Activated CD4-positive, alpha-beta T cell treated with anti-CD3 and anti-CD28 coated beads for 36 hours (primary cell): ENCODE measurements at places on chromosomes 11 and 22.

DNA sequence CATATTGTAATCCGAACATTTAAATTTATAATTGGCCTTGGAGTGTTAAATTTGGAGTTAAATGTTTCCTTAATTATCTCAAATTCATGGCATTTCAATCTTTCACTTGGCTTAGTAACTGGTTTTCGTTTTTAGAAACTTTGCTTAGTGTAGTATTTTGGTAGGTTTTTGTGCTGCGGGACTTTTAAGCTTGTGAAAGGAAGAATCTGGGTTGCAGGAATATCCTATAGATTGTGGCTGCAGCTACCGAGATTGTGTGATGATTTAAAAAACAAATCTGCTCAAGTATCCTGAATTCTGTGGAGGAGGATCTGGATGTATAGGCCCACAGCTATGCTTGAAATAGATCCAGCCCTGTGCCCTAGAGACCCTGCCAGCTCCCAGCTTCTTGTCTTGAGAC is 27.1 kb downstream of the OSBP2 start:
- DNase-seq: no peak

DNA sequence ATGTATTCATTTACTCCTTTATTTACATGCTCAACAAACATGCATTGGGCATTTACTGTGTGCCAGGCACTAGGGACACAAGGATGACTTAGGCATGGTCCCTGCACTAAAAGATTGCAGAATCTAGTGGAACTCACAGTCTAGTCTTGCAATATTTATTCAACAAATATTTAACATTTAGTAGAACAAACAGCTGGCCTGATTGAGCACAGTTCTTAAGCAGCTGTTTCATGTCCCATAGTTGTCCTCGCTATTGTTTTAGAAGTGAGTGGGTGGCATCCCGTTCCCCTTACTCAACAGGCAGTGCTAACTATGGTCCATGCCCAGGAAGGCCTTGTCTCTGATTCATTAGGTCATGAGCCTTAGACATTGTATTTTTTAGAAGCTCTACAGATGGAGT is 459.9 kb upstream of the CADM1 start:
- no peak for DNase-seq

DNA sequence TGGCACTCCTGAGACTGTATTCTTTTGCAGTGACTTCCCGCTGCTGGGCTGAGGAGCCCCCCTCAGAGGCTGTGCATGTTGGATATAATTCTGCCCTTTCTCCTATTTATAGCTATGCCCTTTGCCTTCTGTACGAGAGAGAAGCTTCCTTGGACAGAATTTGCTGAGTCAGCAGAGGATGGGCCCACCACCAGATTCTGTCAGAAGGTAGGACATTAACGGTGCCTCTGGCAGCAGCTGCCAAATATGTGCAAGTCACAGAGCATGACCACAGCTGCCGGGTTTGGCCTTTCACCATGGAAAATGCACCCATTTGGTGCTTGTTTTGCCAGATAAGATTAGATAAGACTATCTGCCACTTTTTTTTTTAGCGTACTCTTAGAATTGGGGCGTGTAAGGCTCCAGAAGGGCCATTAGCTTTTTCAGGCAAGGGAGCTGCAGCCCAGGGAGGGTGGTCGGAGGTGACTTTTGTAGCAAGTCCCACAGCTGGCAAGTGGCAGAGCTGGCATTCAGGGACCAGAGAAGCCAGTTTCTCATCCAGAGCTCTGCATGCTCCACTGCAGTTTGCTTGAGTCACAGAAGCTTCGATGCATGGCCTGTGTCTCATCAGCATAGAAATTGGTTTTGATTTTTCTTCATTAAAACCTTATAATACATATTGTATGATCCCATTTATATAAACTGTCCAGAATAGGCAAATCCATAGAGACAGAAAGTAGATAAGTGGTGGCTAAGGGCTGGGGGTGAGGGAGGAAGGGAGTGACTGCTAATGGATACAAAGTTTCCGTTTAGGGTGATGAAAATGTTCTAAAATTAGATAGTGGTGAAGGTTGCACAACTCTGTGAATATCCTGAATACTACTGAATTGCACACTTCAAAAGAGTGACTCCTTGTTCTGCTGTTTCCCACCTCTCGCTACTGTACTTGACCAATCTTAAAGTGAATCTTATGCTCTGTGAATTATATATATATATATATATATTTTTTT is 15.8 kb downstream of the UPB1 start:
- DNase-seq: no peak

GRCh38 chr11:131580476-131580875 is 210.1 kb downstream of the NTM start:
- DNase-seq: no peak

- no peak for DNase-seq
Measured at GRCh38 chr11:70026726-70027125, 51.4 kb upstream of the ANO1 start.

DNA sequence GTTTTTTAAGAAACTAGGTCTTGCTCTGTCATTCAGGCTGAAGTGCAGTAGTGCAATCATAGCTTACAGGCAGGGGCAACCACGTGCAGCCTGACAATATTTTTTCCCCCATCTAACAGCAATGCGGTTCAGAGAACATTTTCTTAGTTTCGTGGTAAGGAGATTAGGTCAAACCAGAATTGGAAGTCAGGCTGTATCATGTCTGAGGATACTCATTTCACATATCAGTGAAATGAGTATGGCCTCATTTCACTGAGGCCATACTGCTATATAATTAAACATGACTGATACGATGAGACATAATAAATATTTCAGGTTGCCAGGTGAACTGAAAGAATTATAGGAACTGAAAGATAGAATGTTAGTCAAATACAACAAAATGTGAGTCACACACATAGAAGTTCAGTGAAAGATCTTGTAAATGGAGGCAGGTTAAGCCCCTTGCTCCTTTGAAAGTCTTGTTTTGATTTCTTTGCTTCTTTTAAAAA is 32.5 kb upstream of the IZUMO1R start:
- DNase-seq: peak; percentile 6

DNA sequence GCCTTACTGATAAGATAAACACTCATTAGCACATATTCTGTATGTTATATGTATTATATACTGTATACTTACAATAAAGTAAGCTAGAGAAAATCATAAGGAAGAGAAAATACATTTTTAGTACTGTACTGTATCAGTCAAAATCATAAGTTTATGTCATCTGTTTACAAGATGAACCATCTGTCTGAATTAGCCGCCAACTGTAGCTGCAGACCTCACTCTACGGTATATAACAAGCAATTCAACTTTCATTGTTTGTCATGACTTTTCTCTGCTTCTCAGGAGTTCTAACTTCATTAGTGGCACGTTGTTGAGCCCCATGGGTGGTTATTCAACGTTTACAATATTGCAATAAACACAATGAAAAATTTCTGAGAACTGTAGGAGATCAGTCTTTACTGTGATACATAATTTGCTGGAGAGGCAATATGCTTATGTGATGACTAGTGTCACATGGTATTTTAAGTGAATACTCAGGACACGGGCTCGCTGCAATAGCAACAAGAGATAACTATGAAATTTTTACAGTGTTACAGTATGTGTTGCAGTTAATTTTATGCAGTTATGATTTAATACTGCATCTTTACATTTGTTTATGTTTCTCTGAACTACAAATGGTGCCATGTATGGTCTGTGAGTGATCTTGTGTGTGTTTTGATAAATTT is 132.2 kb upstream of the CTSC start:
- DNase-seq: no peak

GRCh38 chr11:7278314-7278917 is 26.7 kb downstream of the SYT9 start:
- DNase-seq: peak; percentile 12

DNA sequence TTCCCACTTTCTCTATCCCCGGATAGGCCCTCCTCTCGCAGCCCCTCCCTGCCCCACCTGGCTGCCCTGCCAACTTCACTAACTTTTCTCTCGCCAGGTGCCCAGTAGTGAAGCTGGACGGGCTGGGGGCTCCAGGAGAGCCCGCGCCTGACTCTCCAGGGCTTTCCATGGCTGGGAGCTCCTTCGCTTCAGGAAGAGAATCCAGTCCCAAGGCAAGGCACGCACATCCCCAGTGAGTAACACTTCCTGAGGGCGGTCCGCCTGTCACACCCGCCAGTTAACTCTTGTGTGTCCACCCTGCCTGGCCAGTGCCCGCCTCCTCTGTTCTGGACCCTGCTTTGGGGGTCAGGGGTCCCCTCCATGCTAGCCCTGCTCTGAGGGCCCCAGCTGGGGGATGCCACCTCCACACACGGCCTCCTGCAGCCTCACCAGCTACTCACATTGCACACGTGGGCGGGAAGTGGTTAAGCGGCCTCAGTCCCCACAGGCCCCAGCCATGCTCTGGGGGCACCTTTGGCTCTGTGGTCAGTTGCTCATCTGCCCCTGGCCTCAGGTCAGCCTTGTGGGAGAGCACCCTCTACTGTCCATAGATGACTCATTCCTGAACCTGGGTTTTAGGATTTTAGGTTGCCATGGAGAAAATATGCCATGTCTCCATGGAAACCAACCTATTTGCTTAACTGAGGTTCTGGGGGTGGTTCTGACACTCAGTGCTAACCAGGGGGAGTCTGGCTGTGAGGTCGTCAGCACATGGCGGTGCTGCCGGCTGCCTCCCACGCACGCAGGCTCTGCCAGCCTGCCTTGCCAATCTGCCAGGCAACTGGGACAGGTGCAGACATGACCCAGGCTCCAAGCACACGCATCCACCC is at the start of gene RIN1:
TSS of gene RIN1 (minus strand) at position 201 of the 869 bp plus-strand sequence. CDS start at position 169, 32 bp downstream.
- peak; percentile 79 for DNase-seq

DNA sequence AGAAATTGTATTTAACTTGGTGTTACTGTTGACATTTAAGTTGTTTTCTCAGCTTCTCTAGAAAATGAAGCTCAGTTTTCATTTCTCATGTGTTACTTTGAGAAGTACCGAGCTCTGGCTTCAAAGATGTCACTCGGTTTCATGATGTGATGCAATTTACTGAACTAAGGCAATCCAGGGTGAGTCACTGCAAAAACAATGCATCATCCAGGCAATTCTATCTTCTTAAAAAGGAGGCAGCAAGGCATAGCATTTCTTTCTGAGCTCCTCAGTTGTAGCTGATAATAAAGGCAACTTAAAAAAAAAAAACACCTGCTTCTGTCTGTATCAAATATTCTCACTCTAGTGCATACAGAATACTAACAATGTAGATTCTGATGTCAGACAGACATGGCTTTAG is 91.1 kb upstream of the KCNA4 start:
- DNase-seq: no peak

DNA sequence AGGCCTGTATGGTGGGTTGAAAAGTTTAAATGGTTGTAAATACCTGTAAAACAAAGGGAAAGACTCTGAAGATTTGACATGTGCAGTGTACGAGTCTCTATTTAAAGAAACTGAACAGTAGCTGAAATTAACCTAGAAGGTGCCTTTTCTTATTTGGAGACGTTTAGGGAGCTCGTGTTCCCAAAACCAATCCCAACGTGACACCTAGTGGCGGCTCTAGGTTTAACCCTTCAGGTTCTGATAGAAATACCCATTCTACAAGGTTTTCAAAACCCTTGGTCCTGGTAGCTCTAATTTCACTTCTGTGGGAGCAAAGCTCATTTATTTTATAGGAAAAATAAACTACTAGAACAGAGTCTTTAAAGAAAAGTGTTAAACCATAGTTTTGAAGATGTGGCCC is 258.3 kb downstream of the LRRC4C start:
- DNase-seq: peak; percentile 45

DNA sequence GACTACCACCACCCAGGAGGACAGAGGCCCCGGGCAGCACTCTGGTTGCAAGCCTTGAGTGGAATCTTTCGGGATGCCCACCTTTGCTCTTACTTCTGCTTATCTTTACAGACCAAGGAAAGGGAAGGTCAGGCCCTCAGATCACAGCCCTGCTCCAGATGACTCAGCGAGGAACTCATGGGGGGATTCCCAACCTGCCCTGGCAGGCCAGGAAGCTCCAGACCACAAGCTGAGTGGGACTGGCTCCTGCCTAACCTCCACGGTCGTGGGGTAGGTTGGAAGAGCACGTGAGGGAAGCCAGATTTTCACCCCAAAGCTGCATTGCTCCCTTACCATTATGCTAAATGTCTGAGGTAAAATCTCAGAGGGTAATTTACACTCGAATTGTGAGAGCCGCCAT is 11.8 kb downstream of the TBC1D10A start:
- peak; percentile 72 for DNase-seq

DNA sequence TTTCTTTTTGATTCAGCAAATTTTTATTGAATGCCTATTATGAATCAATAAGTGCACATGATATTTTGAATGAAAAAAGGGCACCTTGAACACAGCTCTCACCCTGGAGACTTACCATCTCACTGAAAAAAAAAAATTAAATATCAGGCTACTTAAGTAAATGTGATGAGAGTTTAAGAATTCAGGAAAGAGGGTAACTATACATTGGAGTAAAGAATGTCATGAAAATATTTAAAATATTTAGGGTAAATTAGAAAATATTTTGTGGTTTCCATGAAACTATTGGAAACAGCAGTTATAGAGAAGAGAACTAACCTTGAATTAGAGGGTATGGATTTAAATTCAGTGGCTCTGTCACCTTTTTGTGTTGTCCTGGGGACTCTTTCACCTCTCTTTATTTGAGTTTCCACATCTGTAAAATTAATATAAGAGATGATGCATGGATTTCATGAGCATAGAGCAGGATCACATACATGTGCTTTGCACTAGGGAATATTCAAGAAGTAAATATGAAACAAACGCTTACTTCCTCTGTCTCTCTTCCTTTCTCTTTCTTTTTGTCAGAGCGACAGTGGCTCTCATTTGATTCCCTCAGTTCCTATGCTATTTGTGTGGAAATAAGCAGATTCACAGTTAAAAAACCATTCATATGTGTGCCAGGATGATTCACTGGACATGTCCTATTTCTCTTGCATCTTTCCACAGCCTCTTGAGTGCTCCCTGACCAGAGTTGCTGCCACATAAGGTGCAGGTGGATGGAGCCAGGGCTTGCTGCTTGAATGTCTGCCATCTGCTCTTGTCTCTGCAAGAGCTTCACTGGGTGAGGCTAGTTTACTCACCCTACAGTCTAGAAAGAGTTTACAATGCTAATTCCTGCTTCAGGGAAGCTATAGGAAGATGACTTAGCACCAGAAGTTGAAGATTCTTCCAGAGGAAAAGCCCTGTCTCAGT is 533.1 kb downstream of the ETS1 start:
- DNase-seq: peak; percentile 33

DNA sequence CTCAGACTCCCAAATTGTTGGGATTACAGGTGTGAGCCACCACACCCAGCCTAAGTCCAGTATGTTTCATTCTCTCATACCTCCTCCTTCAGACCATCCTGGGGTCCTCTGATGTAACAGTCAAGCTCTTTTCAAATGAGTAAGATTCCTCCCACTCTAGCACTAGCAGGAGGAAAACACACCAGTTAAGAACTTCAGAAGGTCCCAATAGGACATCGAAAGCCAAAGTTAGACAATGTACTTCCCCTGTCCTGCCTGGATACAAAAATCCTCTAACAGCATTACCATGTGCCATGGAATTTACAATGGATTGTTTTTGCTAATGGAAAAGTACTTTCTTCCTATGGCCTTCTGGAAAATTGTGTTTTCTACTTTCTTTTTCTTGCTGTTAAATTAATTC is 67.1 kb downstream of the CCDC34 start:
- no peak for DNase-seq

GRCh38 chr11:63997801-63998337 is 11.6 kb downstream of the OTUB1 start:
- no peak for DNase-seq

DNA sequence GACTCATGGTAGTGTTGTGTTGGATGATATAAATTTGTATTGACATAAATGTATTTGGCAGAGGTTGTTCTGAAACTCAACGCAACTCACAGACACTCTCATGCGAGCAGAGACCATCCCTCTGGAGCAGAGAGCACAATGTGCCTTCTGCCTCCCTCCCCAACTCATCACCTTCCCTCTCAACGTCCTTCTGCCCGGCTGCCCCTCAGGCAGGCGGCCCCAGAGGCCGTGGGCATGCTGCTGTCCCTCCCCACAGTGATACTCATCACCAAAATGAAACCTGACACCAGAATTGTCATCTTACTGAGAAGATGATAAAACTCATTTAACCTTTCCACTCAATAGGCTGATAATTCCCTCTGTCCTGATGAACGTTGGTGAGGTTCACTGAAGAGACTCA is 260.6 kb downstream of the ETS1 start:
- DNase-seq: peak; percentile 48
